ENCODE measurements at places on chromosomes 4 and X.

GRCh38 chr4:93756101-93756500, 72.5 kb upstream of the ATOH1 start:
- H3K27ac ChIP-seq = no peak overlapping the region
- DNase-seq = no peak
- H3K36me3 ChIP-seq = no peaks in the 10 kb centered on the region
- H3K27me3 ChIP-seq = no peaks in the 10 kb centered on the region

GRCh38 chr4:76226418-76226817, 12.8 kb upstream of the SCARB2 start:
- H3K36me3 ChIP-seq = peaks cover 6% of the 10 kb centered on the region
- no peak for DNase-seq
- H3K27ac ChIP-seq = no peak overlapping the region
- no peaks in the 10 kb centered on the region for H3K27me3 ChIP-seq
- H3K4me1 ChIP-seq = no peaks in the 10 kb centered on the region
- no peak overlapping the region for H3K4me3 ChIP-seq

- H3K4me3 ChIP-seq = peak overlapping the region; percentile 96
- H3K36me3 ChIP-seq = no peaks in the 10 kb centered on the region
- no peaks in the 10 kb centered on the region for H3K27me3 ChIP-seq
- peak; percentile 4 for DNase-seq
Observed at GRCh38 chr4:13483136-13483767, 888 bp downstream of the RAB28 start.

DNA sequence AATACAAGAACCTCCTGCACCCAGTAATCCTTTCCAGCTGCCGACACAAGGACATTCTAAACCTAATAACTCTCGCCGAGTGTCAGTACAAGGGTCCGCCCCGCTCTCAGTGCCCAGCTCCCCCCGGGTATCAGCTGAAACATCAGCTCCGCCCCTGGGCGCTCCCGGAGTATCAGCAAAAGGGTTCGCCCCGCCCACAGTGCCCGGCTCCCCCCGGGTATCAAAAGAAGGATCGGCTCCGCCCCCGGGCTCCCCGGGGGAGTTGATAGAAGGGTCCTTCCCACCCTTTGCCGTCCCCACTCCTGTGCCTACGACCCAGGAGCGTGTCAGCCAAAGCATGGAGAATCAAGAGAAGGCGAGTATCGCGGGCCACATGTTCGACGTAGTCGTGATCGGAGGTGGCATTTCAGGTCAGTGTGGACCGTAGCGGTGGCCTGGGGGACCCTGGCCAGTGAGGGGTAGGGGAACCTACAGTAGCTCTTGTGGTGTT, at the start of gene MAOA:
TSS of gene MAOA (plus strand) at position 295 of the 490 bp plus-strand sequence. CDS start at position 338, 43 bp downstream.
- peak within 1 kb of the TSS; percentile 96 for H3K4me3 ChIP-seq
- H3K27ac ChIP-seq = no peak within 1 kb of the TSS
- no peaks in the 10 kb centered on the region for H3K27me3 ChIP-seq
- peaks cover 4% of the 10 kb centered on the region for H3K36me3 ChIP-seq
- DNase-seq = no peak
- no peaks in the 10 kb centered on the region for H3K4me1 ChIP-seq

DNA sequence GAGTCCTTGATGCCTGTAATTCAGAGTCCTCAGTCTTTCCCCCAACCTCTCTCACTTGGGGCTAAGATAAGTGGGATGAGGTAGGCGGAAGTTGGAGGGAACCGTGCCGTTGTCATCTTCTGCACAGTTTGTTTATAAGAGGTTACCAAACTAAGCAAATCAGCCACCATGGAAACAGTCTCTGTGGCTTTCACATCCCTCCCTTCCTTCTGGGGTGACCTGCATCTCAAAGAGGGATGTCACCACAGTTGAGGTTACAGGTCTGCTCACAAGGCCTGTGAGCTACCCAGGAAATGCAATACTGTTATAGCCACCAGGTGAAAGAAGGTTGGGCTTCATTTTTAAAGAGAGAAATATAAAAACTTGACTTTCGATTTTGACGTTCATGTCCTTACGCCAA, 26.3 kb downstream of the RTL5 start:
- no peak overlapping the region for H3K4me3 ChIP-seq
- H3K27me3 ChIP-seq = no peaks in the 10 kb centered on the region
- H3K27ac ChIP-seq = no peak overlapping the region
- peaks cover 13% of the 10 kb centered on the region for H3K4me1 ChIP-seq
- H3K36me3 ChIP-seq = peaks cover 11% of the 10 kb centered on the region

Data from neural crest cell (in vitro differentiated cells).